ENCODE measurements at places on chromosomes 3 and 15. TPM values are rescaled to one million over a fixed set of nuclear protein-coding genes. Genes with fewer than 3 reads are reported as not detected.

GRCh38 chr15:69087366-69087976 is 73.0 kb upstream of the GLCE start:
- DNase-seq = no peak
- peaks cover 34% of the 10 kb centered on the region for H3K27me3 ChIP-seq
- H3K4me1 ChIP-seq = peaks cover 2% of the 10 kb centered on the region
- H3K27ac ChIP-seq = no peak overlapping the region
- no peak overlapping the region for H3K4me3 ChIP-seq
- H3K36me3 ChIP-seq = no peaks in the 10 kb centered on the region

DNA sequence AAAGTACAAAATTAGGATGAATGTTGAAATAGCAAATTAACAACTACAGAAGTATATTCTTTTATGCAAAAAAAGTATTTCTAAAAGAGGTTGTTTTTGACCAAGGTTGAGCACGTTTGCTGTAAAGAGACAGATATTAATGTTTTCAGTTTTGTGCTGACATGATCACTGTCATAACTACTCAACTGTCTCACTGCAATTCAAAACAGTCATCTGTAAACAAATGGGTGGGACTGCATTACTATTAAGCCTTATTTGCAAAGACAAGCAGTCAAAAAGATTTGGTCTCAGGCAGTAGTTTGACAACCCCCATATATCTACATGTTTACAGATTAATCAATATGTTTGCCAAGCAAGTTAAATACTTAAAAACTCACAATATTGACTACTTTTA is 109.1 kb upstream of the ZNF385D start:
- no peaks in the 10 kb centered on the region for H3K36me3 ChIP-seq
- H3K27ac ChIP-seq = no peak overlapping the region
- H3K4me3 ChIP-seq = no peak overlapping the region
- no peaks in the 10 kb centered on the region for H3K27me3 ChIP-seq

Gene SI
- not detected for total RNA-seq

DNA sequence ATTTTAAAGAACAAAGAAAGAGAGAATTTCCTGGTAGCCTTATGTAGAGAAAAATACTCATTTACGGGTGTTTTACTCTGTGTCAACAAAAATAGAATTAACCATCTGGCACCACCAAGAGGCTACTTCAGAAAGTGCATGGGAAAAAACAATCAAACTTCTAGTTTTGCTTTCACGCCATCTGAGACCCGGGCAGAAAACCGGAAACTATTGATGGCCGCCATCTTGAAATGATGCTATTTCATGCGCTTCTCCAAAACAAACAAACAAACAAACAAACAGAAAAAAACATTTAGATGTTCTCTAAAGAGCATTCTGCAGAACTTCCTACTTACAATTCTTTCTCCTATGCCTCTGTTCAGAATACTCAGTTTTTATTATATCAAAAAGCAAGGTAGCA is 49.4 kb upstream of the SYNPR start:
- no peak for DNase-seq
- no peak overlapping the region for H3K27ac ChIP-seq
- H3K4me1 ChIP-seq = peaks cover 1% of the 10 kb centered on the region
- no peak overlapping the region for H3K4me3 ChIP-seq
- no peaks in the 10 kb centered on the region for H3K27me3 ChIP-seq
- H3K36me3 ChIP-seq = no peaks in the 10 kb centered on the region

GRCh38 chr15:68812069-68812468 is 8.6 kb downstream of the ANP32A start:
- peaks cover 18% of the 10 kb centered on the region for H3K36me3 ChIP-seq
- H3K4me3 ChIP-seq = no peak overlapping the region
- peaks cover 56% of the 10 kb centered on the region for H3K4me1 ChIP-seq
- H3K27ac ChIP-seq = no peak overlapping the region

DNA sequence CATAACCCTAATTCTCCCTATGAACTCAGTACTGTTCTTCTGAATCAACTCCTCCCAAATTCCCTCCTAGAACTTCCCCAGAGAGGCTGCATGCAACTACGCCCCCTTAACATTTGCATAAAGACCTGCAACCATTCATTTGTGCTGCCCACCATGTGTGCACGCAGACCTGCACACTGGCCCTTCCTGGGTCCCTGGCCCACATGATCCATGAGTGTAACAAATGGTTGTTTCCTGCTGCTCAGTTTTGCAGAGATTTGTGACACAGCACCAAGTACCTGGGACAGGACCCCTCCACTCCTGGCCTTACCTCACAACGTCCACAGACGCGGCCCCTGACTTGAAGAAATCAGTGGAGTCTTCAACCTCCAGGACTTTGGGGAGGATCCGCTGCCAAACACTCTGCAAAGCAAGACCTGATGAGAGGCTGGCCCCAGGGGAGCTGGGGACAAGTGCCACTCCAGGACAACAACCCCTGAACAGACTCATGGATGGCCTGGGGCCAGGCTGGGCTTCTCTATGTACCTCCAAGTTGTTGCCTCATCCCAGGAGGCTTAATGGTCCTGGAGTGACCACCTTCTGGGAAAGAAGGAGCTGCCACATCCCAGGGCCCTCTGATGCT is 33.8 kb downstream of the ALDH1L1 start:
- H3K4me1 ChIP-seq = no peaks in the 10 kb centered on the region
- H3K36me3 ChIP-seq = no peaks in the 10 kb centered on the region
- H3K27me3 ChIP-seq = peaks cover 25% of the 10 kb centered on the region
- DNase-seq = no peak

All from activated naive CD8-positive, alpha-beta T cell treated with anti-CD3 and anti-CD28 coated beads, Interleukin-2, amount 10 ng/mL, durations not matched to agents 7 days and 5 days (primary cell).